Cerebellar nuclear complex (tissue), 1 donor: ENCODE measurements at places on chromosomes 7 and 10.

- no peak for DNase-seq
These were observed 1.5 kb downstream of the ENTPD7 start for GRCh38 chr10:99660662-99661376.

- no peak for DNase-seq
These were observed 91.5 kb upstream of the EGR2 start for GRCh38 chr10:62907470-62908212.

GRCh38 chr7:76236224-76236623, 34.5 kb downstream of the SRRM3 start:
- no peak for DNase-seq

DNA sequence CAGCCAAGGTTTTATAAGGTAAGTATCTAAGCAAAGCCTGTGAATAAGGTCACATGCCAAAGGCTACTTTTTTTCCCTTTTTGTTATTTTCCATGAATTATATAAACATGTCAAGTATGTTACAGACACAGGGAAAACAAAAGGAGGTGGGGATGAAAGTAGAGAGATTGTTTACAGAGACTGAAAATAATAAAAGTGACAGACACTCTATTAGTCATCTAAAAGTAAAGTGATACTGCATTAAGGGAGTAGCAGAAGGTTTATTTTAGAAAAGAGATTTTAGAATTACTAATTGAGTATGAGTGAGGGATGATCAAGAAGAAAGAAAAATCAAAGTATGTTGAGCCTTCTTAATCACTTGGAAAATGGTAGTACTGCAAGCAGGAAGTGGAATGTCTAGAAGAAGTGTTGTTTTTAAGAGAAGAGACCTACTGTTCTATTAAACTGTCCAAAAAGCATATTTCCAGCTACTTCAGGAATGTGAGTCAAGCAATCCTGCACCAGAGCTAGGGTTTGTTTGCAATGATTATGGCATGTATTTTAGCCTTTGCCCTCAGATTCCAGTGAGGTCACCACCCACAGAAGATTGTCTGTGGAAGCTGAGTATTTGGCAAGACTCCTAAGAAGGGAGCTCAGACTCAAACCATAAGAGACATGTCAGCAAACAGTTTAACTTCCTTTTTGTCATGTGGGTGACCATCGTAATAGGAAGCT, 177.9 kb upstream of the PLXDC2 start:
- DNase-seq, result no peak

- DNase-seq, result no peak
These were observed 67.0 kb downstream of the GSDME start for GRCh38 chr7:24690251-24690650.

- no peak for DNase-seq
These were observed 162.4 kb downstream of the NOC3L start for GRCh38 chr10:94200146-94200837.

- no peak for DNase-seq
These were observed 11.4 kb downstream of the BLNK start for GRCh38 chr10:96260014-96260413.

DNA sequence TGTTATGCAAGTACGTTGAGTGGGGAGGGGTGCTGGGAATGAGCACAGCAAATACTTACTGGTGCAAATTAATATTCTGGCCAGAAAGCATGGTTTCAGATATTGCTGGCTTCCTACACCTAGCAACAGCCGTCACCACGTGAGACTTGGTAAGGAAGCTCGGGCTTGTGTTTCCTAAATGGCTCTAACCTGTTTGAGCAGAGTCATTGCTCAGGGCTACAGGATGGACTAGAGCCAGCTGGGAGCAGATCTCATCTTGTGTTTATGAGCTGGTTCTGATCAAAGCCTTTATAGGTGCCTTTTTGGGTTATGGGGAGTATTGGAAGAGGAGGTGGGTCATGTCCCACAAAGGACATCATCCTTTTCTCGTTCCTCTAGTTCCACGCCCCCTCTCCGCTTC, 200.3 kb downstream of the BUB3 start:
- DNase-seq, result no peak
